ENCODE measurements at places on chromosomes 4 and X. TPM values are rescaled to one million over a fixed set of nuclear protein-coding genes. Genes with fewer than 3 reads are reported as not detected.

RTL5 gene
- total RNA-seq: 0.15 TPM

RAB40A gene
- total RNA-seq: 0.12 TPM

TXK gene
- 50.1 TPM for total RNA-seq

TLR2 gene
- total RNA-seq: 0.97 TPM

TEX11 gene
- total RNA-seq: not detected

LRPAP1 gene
- 69.0 TPM for total RNA-seq

HTR2C gene
- total RNA-seq: not detected

ANXA10 gene
- total RNA-seq: not detected

Data from activated CD4-positive, alpha-beta T cell treated with anti-CD3 and anti-CD28 coated beads, Interleukin-2, amount 10 ng/mL, durations not matched to agents 7 days and 5 days (primary cell).